ENCODE measurements at places on chromosomes 1 and 21.

DNA sequence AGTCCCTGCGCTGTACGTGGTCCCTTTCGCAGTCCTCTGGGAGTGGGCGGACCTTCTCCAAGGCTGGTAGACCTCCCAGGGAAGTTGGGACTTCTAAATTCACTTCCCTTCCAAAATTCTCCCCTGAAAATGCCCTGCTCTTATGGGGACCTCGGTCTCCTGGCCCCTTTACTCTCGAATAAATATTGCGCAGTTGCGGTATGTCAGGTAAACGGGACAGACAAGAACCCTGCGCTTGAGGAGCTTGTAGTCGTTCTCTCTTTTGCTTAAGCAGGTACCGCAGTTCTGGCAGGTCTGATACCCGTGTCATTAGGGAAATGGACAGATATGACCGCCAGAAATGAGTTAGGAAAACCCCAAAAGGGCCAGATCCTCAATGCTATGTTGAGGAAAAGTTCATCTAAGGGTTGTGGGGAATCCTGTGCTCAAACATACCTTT lies 561 bp downstream of the KIF2C start:
- no peak for DNase-seq

GRCh38 chr1:51000651-51001050 lies 30.6 kb downstream of the CDKN2C start:
- DNase-seq, result no peak

- no peak for DNase-seq
Observed at GRCh38 chr1:16298653-16299052, 53.6 kb downstream of the FBXO42 start.

DNA sequence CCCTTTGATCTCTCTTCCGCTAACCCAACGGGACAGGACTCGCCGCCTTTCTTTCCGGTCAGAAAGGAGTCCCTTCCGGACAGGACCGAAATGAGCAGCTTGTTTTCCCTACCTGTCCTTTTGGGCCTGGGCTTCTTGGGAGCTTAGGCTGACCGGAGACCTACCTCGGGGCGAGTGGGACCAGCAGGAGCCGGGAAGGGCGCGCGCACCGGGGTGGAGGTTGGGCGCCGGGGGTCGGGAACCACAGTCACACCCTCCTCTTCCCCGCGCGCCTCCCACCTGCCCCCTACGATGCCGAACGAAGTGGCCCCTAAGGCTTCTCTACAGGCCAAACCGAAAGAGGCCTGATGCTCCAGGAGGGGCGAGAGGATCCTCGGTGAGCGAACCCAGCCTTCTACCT lies 95.2 kb downstream of the PRKAB2 start:
- no peak for DNase-seq

GRCh38 chr1:44076066-44076465 lies 42.6 kb upstream of the KLF17 start:
- DNase-seq, result peak; percentile 72

Data from astrocyte (in vitro differentiated cells and primary cell).